Activated T-helper 1 cell treated with anti-CD3 and anti-CD28 coated beads, Interleukin-2, amount 50 U/mL, for 16 hours (primary cell): ENCODE measurements at places on chromosomes 7 and 10.
A peak's percentile ranks its signal among the peaks of the same experiment; 100 is the strongest.

DNA sequence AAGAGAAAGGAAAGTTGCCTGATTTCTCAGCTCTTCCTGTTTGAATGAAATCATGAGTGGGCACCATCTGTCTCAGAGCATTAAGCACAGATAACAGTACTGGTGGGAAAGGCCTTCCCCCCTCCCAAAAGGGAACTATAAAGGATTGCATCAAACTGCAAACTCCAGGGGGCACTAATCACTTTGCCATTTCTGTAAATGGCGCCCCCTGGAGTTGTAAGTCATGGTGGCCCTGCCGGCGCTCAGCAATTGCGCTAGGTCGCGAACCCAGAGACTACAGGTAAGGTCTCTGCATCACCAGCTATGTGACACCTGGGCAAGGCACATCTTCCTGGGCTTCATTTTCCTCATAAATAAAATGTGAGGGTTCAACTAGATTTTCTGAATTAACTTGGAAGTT is 11.1 kb downstream of the LRRC4 start:
- DNase-seq: no peak

DNA sequence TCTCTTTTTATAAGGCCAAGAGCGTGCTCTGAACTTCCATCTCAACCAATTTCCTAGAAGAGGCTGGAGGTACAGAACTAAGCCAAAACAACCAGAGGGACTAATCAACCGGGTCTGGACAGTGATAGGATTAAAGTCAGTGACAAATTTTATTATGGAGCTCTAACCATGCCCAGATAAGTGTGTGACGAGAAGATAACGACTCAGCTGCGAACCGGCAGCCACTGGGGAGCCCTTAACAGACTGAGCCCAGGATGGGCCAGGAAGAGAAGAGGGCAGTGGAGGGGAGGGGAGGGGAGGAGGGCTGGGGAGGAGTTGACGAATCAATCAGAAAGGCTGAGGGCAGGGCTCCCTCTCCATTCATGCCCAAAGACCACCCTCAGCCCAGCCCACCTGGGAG is 119.9 kb downstream of the PLXNA4 start:
- DNase-seq: no peak

- DNase-seq: no peak
Measured at GRCh38 chr10:13003759-13004158, 2.2 kb upstream of the CCDC3 start.

DNA sequence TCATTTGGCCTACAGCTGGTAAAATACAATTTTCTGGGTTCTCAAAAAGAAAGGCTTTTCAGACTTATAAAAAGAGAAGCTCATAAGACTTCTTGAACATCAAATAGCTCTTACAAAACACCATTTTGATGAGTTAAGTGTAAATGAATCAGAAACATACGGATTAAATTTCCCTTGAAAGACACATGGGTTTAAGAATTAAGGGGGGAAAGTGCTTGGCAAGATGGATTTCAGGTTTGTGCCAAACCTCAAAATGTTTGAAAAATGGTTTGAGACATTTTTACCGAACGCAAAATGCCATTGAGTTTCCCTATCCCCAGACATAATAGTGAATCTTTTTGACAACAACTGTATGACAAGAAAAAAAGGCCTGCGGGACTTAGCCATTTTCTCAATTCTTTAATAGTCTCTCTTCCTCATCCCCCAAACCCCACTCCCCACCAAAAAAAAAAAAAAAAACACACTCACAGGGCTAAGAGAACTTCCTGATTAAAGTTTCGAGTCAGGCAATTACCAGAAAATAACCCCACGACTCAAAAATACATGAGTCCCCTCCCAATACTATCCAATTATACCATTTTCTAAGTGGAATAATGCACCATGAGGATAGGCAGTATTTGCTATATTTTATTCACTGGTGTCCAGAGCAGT is 260.1 kb downstream of the TRIL start:
- DNase-seq: no peak

- no peak for DNase-seq
Measured at GRCh38 chr7:34751725-34752643, 94.0 kb downstream of the NPSR1 start.

DNA sequence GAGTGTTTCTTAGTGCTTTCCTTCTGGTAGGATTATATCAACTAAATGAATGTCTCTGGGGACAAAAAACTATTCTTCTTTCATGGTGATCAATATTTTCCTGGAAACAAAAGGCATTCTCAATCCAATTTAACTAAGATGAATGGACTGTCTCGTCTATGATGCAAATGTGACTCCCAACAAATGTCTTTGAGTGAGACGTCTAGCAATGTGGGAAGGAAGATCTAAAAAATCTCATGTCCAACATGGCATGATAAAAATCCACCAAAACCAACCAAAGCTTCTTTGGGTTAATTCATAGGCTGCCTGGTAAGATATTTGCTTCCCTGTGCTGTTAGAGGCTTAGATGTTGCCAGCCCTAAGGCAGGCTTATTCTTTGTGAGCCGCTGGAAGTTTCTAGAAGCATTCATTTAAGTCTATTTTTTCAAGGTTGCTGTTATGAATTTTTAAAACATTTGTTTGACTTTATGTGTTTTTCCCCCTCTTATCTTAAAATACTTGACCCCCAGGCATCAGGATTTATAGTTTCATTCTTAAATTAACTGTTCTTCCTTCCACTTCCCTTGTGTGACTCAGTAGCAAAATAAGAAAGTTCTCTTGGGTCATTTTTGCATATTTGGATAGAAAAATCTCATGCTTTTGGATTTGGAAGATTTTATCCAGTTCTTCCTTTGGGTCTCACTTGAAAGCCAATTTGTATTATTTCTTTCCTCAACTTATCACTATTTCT is 156.3 kb downstream of the NRP1 start:
- DNase-seq: no peak

GRCh38 chr10:79235765-79236432 is 111.4 kb upstream of the PPIF start:
- DNase-seq: no peak

DNA sequence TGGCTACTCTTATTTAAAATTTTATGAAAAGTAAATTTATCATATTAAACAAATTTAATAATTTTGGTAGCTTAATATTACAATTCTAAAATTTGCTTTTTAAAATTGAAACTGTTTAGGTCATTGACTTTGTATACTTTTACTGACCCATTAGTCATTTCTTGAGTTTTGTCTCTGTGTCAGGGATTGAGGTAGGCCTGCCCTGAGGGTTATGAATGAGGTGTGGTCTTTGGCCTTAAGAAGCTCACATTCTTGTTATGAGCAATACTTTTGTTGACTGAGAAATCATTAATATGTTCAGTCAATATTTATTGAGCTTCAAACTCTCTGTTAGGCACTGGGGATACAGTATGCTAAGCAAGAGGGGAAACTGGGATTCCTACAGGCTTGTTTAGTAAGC is 47.0 kb upstream of the RPA3 start:
- DNase-seq: no peak

GRCh38 chr7:44969701-44970522 is 8.9 kb downstream of the MYO1G start:
- DNase-seq: no peak

- DNase-seq: no peak
Measured at GRCh38 chr7:40583667-40584444, 449.1 kb downstream of the SUGCT start.

DNA sequence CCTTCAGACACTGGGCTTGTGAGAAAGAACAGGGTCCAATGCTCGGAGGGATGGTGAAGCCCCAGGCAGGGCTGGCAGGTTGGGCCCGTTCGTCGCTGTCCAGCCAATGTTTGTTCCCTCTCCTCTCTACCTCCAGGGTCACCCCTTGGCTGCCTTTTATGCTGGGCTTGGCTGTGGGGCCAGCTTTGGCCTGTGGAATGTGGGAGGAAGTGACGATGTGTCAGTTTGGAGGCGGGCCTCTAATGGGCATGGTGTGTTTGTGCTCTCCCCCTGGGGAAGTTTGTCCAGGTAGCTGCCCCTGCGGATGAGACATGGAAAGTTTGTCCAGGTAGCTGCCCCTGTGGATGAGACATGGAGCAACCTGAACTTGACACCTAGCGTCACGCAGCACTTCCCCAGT is 236.7 kb downstream of the GLRX3 start:
- DNase-seq: no peak

GRCh38 chr7:22885797-22886261 is 63.2 kb upstream of the TOMM7 start:
- peak; percentile 25 for DNase-seq

- no peak for DNase-seq
Measured at GRCh38 chr10:7988989-7989388, 65.5 kb upstream of the GATA3 start.

DNA sequence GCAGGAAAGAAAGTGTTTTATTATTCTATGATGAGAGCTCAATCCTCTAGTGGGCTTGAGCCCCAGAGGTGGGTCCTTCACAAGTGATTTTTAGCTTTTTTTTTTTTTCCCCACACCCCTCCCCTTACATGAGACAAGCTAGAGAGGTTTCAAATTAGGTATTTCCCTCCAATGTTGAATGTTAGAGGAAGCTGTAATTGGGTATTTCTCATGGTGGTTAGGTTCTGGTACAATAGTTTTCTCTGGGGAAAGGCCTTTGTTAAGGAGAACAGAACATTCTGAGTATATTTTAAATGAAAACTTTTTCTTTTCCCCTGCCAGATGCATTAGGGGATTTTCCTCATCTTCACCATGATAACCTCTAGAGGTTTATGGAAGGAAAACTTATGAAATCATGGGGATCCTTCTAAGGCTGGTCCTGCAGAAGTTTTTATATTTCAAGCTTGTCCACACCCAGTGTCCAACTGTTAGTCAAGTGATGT is 1039.7 kb downstream of the NRG3 start:
- no peak for DNase-seq

DNA sequence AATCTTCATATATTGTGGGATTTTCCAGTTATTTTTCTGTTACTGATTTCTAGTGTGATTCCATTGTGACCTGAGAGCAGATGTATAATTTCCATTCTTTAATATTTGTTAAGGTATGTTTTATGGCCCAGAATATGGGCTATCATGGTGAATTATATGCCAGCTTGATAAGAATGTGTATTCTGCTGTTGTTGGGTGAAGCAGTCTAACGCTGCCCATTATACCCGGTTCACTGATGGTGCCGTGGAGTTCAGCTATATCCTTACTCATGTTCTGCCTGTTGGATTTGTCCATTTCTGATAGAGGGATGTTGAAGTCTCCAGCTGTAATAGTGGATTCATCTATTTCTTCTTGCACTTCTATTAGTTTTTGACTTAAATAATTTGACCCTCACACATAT is 41.7 kb downstream of the DYNC2I1 start:
- no peak for DNase-seq

- no peak for DNase-seq
Measured at GRCh38 chr10:11842411-11842810, 19.3 kb downstream of the PROSER2 start.

- DNase-seq: no peak
Measured at GRCh38 chr7:33806298-33807154, 98.8 kb upstream of the BMPER start.

DNA sequence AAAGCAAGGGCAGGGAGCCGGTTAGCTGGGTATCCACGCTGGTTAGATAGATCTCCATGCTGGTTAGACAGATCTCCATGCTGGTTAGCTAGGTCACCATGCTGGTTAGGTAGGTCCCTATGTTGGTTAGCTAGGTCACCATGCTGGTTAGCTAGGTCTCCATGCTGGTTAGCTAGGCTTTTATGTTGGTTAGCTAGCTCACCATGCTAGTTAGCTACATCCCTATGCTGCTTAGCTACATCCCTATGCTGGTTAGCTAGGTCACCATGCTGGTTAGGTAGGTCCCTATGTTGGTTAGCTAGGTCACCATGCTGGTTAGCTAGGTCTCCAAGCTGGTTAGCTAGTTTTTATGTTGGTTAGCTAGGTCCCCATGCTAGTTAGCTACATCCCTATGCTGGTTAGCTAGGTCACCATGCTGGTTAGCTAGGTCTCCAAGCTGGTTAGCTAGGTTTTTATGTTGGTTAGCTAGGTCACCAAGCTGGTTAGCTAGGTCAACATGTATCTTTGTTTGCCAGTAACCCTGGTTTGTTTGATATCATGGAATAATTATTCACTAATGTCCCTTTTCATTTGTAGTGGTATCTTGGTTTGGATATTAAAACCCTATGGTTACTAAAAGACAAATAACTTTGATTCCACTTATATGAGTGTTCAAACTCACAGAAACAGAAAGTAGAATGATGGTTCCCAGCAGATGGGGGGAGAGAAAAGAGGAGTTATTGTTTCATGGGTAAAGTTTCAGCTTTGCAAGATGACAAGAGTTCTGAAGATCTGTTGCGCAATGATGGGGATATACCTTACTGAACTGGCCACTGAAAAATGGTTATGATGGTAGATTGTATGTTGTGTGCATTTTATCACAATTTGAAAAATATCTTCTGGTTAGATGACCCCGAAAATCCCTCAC is 136.2 kb downstream of the PRPF18 start:
- no peak for DNase-seq

- DNase-seq: no peak
Measured at GRCh38 chr10:69345890-69346474, 67.7 kb downstream of the HK1 start.

DNA sequence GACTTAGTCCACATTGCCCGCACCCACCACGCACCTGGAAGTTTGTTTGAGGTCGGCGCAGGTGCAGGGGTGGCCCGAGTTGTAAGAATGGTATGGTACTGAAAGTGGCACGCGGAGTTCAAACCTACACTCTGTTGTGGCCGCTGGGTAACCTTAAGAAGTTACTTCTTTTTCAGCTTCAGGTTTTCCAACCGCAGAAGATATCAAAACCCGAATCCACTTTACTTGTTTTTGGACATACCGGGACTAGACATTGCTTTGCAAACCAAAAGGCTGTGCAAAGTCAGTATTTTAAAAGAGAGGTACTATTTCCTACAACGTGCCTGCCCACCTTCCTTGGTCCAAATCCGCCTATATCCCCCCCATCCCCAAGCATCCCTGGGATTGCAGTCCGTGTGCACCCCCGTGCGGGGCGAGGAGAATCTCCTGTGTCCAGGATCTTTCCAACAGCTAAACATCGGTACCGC is 1.0 kb downstream of the IGFBP3 start:
- no peak for DNase-seq

DNA sequence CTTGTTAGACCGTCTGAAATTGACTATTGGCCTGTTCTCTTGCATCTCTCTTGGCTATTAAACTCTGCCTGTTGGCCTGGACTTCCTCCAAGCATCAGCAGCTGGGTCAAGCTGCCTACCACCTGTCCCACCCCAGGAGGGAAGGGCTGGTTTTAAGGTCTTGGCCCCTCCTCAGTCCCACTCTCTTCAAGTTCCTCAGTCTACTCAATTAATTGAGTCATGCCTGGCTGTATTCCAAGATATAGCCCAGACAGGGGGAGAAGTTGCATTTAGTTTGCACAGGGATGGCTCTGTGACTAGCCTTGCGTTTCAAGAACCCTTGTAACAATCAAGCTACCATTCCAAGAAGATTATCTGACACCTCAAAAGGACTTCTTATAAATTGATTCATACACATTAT is 113.8 kb upstream of the GLI3 start:
- no peak for DNase-seq

DNA sequence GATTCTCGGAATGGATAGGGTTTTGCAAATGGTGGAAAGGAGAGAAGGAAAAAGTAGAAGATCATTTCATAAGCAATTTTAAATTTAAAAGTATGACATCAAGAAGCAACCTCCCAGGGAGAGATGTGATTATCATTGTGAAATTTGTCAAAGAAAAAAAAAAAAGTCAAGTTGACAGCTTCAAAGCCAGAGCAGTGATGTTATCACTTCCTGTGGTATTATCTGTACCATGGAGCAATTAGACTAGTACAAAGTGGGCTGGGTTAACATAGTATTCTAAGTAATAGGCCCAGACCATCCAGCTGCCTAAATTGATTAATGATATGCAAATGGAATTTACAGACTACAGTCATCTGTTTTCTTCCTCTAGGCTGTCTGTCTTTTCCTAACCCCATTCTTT is 84.0 kb upstream of the NPY start:
- no peak for DNase-seq

GRCh38 chr10:106043863-106044262 is 1120.6 kb downstream of the SORCS1 start:
- no peak for DNase-seq
